Hematopoietic multipotent progenitor cell treated with erythropoietin and hydrocortisone succinate and interleukin-3 and kit ligand, for 8 days (in vitro differentiated cells): ENCODE measurements at places on chromosomes 2 and 18.

GRCh38 chr2:76444732-76445131, 734.0 kb upstream of the GCFC2 start:
- DNase-seq, result no peak

DNA sequence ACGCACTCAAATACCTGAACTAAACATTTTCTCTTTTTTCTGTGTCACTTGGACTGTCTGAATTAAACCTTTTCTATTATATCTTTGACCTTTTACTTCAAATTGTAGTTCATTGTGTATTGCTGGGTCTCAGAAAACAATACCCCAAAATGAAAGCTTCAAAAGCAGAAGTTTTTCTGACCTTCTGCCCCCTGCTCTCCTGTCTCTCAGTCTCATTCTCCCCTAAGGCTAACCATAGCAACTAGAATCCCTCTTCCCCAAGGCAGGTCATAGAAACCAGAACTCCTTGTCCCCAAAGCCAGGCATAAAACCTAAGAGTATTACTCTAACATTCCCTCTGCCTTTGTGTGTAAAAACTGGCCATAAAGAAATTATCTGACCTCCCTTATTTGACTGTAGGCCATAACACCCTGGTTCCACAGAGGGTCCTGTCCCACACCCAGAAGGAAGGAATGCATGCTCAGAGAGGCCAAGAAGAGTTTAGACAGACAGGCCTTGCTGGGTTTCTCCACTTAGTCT, 93.5 kb upstream of the B3GNT2 start:
- DNase-seq, result no peak

DNA sequence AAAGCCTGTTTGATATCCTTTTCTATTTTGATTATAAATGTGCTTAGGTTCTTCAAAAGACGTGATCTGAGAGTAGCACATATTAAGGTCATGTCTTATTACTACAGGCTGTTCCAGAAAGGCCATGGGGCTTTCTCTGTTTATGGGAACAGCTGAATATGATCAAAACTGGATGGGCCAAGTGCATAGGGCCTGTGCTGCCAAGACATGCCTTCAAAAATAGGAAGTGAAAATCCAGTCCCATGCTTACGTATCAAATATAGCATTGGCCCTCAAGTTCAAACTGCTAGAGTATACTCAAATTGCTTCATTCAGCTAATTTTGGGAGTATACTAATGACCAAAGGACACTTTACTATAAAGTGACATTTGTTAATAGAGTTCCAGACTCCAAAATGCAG, 24.1 kb downstream of the SLC25A52 start:
- no peak for DNase-seq

DNA sequence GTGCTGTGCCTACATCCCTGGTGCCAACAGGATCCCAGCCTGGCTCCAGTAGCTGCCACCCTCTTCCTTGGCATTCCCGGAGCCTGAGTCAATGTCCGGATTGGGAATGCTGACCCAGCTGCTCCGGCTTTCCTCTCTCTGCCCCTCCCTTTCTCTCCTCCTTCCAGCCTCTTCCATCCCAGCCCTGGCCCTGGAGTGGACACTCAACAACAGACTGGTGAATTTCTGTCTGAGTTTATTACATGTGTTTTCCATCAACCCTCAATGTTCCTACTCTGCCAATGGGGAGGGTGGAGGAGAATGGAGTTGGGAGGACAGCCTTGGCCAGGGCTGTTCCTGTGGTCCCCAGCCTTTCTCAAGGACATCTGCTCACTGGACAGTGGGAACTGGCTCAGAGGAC, 917 bp upstream of the PRKAG3 start:
- no peak for DNase-seq

GRCh38 chr2:185145316-185146121, 547.2 kb downstream of the ZNF804A start:
- no peak for DNase-seq
